COR-L47 (cell line): ENCODE measurements at places on chromosomes 11 and 22.

- DNase-seq = no peak
These were observed 3.7 kb downstream of the SSTR3 start for GRCh38 chr22:37208401-37209139.

DNA sequence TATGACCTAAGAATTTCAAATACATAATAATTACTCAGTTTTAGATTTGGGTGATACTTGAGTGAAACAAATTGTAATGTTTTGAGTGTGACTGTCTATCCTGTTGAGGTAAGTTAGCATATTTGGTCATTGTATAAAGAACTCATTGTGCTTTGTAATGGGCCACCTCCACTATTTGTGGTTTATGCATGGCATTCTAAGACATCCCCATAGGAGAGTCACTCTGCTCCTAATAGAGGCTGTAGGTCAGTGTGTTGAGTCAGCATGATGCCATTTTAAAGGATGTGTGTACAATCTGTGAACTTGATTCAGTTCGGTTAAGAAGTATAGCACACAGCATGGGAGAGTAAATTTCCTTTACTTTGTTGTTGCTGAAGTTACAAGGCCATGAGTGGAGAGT, 1112.4 kb downstream of the JRKL start:
- no peak for DNase-seq

DNA sequence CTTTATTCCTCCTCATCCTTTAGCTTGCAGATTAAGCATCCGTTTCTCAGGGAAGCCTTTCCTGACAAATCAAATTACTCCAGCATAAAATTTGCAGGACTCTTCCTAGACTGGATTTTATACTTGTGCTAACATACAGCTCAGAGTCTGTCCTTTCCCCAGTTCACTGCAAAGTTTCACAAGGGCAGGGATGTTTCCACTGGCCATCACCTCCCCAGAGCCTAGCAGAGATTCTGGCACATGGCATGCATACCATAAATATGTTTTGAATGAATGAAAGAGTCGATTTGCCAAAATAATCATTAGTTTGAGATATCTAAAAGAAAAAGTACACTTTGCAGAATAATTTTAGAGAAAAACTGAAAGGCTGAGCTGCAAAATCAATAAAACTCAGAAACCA, 10.6 kb downstream of the MSANTD4 start:
- no peak for DNase-seq

- no peak for DNase-seq
These were observed 52.1 kb downstream of the PLEKHA7 start for GRCh38 chr11:16962146-16962545.

GRCh38 chr11:61034704-61035525, 63.4 kb downstream of the CD6 start:
- DNase-seq = no peak

- DNase-seq = no peak
These were observed 7.4 kb upstream of the CXCR5 start for GRCh38 chr11:118876286-118876685.

- peak; percentile 92 for DNase-seq
These were observed 315.3 kb downstream of the BUD13 start for GRCh38 chr11:116457336-116458007.

GRCh38 chr11:113464416-113464815, 10.8 kb downstream of the DRD2 start:
- no peak for DNase-seq

GRCh38 chr11:64762277-64762673, 2.5 kb upstream of the PYGM start:
- DNase-seq = no peak

- no peak for DNase-seq
These were observed 66.7 kb downstream of the SYN3 start for GRCh38 chr22:32991353-32992101.

GRCh38 chr11:94948070-94948617, 25.2 kb downstream of the CWC15 start:
- DNase-seq = no peak

- no peak for DNase-seq
These were observed 59.3 kb upstream of the TTLL12 start for GRCh38 chr22:43246188-43246587.

DNA sequence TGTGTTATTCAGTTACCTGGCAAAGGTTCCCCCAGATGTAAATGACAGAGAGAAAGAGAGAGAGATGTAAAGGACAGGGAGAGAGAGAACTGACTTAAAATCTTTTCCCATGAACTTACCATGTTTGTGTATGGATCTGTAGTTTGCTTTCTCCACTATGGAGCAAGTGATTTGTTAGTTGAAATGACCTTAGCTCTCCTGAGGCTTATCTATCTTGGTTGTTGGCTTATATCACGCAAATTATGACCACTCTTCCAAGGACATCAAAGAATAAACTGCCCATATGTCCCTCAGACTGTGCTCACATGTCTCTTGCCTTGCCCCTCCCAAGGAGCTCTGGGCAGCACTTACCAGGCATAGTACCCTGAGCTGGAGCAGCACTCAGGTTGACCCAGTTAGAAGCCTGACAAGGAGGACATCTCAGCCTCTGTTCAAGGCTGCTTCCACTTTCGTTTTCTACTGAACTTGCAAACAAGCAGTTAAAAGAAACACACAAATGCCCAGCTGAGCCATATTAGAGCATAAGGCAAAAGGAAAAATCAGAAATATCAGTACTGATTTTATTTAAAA, 95.3 kb upstream of the RCN1 start:
- DNase-seq = no peak

GRCh38 chr11:7523416-7524210, 9.8 kb downstream of the PPFIBP2 start:
- DNase-seq = no peak

DNA sequence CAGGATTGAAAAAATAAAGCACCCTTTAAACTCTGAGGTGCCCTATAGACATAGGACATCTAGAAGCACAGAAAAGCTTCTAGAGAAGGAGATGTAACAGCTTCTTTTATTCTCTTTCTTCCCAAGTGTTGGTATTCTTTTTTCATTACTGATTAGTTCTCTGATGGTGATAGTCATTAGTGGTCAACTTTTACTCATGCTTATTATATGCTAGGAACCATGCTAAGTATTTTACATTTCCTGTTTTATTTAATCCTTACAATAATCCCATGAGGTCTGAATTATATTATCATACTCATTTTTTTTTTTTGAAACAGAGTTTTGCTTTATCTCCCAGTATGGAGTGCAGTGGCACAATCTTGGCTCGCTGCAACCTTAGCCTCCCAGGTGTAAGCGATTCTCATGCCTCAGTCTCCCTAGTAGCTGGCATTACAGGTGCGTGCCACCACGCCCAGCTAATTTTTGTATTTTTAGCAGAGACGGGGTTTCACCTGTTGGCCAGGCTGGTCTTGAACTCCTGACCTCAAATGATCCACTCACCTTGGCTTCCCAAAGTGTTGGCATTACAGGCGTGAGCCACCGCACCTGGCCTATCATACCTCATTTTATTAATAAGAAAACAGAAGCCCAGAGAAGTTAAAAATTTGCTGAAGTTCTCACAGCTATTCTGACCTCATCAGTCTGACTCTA, 3.0 kb downstream of the C11orf52 start:
- no peak for DNase-seq

- no peak for DNase-seq
These were observed 100.8 kb downstream of the LDLRAD3 start for GRCh38 chr11:36044636-36045035.

- DNase-seq = no peak
These were observed 80.9 kb upstream of the MYO18B start for GRCh38 chr22:25661073-25661472.

DNA sequence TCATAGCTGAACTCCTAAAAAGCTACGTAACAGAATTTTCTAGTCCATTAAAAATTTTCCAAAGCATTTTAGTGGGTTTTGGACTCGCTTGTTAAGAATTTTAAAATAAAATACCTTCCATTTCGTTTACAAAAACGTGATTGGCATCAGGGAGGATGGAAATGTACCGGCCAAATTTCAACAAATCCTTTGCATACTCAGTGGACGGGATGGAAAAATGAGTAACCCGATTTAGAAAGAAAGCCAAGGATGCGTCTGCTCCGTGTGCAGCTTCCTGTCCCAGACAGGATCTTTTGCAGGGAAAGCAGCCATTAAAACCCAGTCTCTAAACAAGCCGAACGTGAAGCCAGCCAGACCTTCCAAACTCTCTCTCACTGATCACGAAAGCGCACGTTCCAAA, 15.6 kb downstream of the TMEM184B start:
- DNase-seq = no peak

DNA sequence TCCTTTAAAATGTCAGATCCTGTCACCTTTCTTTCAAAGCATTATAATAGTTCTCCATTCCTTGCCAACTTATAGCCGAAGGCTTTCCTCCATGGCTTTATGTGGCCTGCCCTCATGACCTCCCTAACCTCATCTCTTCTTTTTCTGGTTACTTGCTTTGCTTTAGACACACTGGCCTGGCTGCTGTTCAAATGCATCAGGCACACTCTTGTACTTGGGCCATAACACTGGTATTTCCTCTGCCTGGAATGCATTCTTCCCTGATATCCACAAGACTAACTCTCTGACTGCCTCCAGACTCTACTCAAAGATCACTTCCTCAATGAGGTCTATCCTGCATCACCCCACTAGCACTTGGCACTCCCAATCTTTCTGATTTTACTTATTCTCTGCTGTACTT, 710.3 kb downstream of the KCNA4 start:
- no peak for DNase-seq

DNA sequence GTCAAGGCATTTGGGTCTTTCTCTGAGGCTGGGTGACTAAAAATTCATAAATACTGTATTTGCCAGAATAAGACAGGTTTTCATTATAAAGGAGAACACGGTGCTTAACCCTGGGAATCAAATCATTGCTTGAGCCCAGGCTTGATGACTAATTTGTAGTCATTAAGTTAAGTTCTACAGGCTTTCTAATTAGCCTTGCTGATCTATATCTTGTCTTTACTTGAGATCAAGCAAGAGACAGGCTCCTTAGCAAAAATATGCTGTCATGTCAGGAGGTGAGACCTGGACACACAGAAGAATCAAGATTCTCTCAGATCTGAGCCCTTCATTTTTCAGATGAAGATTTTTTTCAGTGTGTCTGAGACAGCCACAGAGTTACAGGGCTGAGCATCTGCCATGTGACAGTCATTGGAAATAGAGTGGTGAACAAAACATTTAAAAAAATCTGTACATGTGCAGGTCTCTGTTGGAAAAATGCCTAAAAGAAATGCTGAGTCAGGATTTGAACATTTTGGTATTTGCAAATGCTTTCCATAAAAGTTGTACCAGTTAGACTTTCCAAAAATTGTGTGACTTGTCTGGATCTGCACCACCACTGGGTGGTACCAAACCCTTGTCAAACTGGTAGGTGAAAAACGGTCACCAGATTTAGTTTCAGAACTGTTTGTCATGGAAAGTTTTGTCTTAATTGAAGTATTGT, 14.6 kb downstream of the ACAT1 start:
- DNase-seq = no peak

GRCh38 chr11:13680501-13681264, 12.2 kb downstream of the FAR1 start:
- no peak for DNase-seq

DNA sequence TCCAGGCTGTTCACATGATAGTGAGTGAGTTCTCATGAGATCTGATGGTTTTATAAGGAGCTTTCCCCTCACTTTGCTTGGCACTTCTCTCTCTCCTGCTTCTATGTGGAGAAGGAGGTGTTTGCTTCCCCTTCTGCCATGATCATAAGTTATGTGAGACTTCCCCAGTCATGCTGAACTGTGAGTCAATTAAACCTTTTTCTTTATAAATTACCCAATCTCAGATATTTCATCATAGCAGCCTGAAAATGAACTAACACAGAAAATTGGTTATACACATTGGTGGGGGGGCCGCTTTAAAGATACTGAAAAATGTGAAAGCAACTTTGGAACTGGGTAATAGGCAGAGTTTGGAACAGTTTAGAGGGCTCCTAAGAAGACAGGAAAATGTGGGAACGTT, 741.1 kb upstream of the LUZP2 start:
- DNase-seq = no peak

GRCh38 chr11:122422682-122423081, 232.8 kb upstream of the UBASH3B start:
- no peak for DNase-seq

GRCh38 chr22:47281126-47282106, 519.0 kb downstream of the TBC1D22A start:
- DNase-seq = no peak

- DNase-seq = peak; percentile 89
These were observed 27.1 kb downstream of the ARAP1 start for GRCh38 chr11:72724851-72725723.

DNA sequence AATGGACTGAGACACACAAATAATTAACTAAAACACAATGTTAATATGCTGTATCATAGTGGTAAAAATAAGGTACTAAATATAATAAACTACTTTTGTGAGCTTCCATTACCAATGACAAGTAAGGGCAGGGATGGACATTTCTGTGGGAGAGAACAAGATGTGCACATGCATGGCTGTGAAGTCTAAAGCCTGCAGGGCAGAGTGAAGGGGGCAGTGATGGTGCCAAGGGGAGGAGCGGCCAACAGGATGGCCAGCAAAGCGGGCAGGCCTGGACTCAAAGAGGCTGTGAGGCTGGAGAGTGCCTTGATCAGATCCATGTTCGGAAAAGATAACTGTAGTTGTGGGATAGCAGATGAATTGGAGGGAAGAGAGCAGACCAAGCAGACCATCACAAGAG, 12.5 kb downstream of the DESI1 start:
- DNase-seq = no peak

DNA sequence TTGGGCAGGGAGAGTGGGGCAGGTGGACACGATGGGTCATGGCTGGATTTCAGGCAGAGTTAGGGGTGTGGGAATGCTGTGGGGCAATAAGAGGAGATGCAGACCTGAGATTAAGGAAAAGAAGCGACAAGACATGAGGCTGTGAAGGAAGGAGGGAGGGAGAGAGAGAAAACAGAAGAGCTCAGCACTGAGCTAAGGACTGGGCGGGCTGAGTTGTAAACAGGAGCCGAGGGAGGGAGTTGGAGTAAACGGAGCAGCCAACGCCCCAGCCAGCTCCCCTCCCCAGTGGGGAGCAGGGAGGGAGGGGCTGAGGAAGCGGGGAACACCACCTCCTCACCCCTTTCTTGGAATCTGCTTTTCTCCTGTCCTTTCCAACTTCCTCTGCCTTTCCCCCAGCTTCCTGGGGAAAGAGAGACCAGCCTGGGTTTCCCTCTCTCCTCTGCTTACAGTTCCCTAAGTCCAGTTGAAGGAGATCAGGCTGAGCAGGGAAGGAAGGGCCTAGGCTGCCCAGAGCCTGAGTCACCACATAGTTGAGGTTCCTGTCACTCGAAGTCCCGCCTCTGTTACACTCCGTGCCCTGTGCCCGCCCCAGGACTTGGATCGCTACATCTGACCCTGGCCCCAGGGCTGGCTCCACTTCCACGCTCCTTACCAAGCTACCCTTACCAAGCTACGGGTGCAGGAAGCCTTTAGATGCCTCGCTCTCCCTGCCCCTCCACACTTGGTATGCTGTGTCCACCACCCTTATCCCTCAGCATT, 6.7 kb upstream of the AHNAK start:
- no peak for DNase-seq
